ENCODE measurements at places on chromosomes 4 and X.

GRCh38 chr4:107006218-107006617 lies 29.9 kb downstream of the DKK2 start:
- no peak for DNase-seq

DNA sequence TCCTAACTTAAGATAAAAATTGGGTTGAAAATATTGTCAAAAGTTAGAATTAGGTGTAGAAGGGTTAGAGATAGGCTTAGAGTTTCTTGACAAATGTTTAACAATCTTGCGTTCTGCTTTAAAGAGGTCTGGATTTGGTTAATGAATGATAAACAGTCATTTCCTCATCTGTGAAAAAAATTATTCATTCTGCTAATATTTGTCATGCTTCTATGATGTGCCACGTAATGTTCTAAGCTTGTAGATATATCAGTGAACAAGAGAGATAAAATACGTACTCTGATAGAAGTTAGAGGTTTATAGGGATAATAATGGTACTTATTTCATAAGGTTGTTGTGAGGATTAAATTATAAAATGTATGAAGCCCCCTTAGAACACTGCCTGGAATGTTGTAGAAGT lies 443.0 kb upstream of the GALNT7 start:
- no peak for DNase-seq

DNA sequence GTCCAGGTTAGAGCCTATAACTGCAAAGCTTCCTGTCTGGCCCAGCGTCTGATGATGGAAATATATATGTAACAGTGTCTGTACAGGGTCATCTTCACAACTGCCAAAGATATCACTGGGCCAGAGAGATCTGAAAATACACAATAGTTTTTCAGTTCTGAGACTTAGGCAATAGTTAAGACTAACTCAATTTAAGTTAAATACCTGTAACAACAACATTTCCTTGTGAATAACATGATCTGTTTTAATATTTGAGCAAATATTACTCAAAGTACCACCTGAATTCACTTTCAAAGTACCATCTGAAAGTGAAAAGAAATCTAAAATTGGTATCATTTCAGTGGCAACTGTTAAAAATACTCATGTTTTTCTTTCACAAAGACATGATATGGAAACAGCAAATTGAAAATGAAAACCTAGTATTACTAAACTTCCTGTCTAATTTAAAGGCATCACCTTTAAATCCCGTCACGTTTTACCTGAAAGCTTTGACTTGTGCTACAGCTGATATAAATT lies 9.6 kb downstream of the ZAR1 start:
- no peak for DNase-seq

DNA sequence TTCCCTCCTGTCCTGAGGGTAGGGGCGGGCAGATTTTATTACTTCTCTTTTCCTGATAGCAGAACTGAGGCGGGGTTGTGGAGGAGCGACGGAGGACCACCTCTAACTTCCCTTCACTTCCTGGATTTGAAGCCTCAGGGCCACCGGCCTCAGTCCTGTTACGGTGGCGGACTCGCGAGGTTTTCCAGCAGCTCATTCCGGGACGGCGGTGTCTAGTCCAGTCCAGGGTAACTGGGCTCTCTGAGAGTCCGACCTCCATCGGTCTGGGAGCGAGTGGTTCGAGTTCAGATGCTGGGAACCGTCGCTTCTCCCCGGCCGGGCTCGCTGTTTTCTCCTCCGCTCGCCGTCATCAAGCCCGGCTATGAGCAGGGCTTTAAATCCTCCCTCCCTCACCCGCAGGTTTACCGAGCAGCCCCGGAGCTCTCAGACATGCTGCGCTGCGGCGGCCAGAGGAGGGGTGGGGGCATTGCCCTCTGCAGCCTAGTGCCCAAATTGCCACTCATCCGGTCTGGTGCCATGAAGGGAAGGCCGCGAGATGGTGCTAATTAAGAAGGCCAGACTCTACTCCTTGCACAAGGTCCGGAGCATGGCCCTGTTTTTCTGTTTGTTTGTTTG lies 23.3 kb downstream of the HAND2 start:
- no peak for DNase-seq

GRCh38 chr4:74174941-74175340 lies 17.0 kb downstream of the MTHFD2L start:
- no peak for DNase-seq

DNA sequence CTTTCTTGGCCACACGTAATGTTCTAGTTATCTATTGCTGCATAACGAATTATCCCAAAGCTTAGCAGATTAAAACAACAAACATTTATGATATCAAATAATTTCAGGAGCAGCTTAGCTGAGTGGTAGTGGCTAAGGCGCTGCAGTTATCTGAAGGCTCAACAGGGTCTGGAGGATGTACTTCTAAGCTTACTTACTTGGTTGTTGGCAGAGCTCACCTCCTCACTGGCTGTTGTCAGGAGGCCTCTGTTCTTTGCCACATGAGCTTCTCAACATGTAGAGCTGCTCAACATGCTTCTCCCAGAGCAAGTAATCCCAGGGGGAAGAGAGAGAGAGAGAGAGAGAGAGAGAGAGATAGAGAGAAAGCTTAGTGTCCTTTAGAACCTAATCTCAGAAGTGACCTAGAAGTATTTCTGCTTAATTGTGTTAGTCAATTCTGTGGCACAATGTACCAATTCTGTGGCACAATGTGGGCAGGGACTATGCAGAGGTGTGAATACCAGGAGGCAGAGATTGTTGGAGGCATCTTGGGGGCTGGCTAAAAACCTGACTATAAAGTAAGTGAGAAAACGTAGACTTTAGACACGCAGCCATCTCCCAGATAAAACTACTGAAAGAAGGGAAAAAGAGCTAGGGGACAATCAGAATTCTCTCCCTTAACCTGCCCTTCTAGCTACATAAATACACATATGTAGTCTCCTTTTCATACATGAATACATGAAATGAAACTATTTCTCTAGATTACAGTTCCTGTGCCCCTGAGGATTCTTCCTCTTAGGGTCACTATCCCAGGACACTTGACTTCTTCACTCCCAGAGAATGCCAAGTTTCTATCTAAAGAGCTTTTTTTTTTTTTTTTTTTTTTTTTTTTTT lies 40.2 kb downstream of the HOPX start:
- no peak for DNase-seq

DNA sequence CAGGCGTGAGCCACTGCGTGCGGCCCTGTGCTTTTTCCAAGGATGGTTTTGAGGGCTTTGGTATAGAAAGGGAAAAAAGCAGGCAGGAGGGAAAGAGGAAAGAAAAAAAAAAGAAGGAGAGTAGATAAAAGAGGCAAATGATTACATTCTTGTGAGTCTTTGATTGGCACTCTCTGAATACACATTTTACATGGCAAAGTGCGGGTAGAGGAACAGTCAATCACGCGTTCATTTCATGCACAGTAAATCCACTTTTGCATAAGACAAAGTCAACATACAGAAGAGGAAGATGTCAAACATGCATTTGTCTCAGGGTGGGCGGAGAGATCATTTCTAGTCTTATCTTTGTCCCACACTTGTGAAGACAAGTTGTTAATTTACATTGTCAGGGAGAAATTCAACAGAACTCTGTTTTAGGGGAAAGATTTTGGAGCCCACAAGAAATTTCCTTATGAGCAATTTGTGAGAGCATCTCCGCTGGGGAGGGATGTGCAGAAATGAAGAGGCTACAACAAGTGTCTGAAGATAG lies 183.2 kb downstream of the DHRSX start:
- DNase-seq, result no peak

GRCh38 chrX:130801901-130802300 lies 101.1 kb downstream of the ENOX2 start:
- no peak for DNase-seq

DNA sequence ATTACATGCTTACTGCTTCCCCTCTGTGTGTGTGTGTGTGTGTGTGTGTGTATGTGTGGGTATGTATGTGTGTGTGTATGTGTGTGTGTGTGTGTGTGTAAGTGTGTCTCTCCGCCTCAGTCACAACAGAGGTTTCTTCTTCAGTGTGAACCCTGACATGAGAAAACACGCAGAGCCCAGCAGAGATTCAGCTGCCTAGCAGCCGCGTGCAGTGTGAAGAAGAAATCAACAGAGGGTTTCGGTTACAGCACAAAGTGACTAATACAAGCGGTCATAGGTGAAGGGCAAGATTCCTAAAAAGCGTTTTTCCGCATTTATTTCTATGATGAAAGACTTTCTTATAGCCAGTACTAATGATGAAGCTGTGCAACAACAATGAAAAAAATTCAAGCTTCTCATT lies 55.3 kb upstream of the ZFP42 start:
- DNase-seq, result no peak

DNA sequence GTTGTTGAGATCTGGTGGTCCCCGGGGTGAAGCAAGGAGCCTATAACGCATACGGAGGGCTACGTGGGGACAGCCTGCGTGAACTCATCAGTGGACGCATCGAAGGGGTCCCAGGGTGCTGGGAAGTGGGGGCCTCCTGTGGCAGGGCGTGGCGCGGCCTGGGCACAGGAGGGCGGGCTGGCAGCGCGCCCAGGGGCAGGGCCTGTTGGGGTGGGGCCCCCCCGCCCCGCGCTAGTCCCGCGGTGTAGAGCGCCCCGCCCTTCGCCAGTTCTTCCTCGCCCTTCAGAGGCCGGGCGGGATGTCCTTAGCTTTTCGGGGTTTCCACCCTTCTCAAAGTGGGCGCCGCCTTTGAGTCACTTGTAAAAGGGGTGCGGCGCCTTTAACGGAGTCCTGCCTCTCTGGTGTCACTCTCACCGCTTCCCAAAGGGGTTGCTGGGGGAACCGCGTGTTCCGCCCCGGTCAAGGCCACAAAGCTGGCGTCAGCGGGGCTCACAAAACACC lies 632 bp downstream of the PLP2 start:
- DNase-seq, result peak; percentile 85

DNA sequence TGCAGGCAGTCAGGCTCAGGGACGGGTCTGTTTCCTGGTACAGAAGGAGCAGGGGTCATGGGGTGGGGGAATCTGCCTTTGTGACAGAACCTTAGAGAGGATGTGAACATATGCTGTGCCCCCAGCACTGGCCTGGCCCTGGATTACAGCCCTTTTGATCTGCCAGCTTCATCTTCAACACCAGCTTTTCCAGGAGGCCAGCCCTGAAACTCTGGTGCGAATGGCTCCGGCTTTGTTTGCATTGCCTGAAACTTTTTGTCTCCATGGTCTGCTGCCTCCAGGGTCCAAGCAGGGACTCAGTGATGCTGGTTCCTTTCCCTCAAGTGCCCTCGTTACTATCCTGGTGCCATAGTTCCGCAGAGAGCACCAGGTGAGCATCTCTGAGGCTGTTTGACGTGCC lies 2.1 kb downstream of the CNGA2 start:
- no peak for DNase-seq

- DNase-seq, result no peak
These were observed 2.9 kb downstream of the CHST7 start for GRCh38 chrX:46576458-46576857.

DNA sequence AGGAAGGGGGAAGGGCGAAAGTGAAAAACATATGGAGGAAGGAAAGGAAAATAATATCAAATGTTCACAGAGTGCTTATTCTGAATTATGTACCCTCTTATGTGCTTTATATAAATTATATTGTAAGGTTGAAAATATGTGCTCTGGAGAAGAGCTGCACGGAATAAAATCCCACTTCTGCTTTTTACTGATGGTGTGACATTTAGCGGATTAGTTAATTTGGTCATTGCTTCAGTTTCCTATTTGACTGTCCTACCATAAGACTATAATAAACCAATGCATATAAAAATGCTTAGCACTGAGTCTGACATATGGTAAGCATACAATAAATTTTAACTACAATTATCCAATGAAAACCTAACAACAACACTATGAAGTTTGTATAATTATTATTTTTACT lies 86.2 kb downstream of the NPFFR2 start:
- DNase-seq, result no peak

DNA sequence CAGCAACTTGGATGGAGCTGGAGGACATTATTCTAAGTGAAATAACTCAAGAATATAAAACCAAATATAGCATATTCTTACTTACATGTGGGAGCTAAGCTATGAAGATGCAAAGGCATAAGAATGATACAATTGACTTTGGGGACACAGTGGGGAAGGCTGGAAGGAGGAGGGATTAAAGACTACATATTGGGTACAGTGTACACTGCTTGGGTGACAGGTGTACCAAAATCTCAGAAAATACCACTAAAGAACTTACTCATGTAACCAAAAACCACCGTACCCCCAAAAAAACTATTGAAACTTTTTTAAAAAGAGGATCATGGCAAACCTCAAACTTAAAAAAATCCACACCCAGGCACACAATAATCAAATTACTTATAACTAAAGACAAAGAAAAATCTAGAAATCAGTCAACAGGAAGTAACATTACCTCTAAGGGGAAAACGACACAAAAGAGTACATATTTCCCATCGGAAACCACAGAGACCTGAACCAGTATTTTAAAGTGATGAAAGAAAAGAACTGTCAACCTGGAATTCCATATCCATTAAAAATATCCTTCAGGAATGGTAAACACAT lies 241.8 kb downstream of the PRDM5 start:
- no peak for DNase-seq

DNA sequence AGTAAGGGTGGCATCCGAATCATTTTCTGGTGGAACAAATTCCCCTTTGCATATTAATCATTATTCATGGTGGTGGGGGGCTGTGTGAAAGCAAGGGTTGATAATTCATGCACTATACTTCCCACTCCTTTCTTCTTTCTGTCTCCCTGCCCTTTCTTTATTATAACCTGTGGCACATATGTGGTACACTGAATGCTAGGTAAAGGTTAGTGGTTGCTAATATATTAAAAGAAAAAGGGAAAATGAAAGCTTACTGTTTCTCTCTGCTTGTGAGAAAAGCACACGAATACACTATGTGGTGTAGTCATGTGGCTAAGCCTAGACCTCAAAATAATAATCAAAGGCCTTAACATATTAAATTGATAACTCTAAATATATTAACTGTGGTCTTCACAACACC lies 178.4 kb upstream of the RPS6KA3 start:
- no peak for DNase-seq

- DNase-seq, result peak; percentile 42
These were observed at the start of gene GLRB for GRCh38 chr4:157075811-157076577. Gene GLRB, plus strand, starts transcription at chr4:157076150. Its CDS starts 1,875 bp downstream, at chr4:157078025.

DNA sequence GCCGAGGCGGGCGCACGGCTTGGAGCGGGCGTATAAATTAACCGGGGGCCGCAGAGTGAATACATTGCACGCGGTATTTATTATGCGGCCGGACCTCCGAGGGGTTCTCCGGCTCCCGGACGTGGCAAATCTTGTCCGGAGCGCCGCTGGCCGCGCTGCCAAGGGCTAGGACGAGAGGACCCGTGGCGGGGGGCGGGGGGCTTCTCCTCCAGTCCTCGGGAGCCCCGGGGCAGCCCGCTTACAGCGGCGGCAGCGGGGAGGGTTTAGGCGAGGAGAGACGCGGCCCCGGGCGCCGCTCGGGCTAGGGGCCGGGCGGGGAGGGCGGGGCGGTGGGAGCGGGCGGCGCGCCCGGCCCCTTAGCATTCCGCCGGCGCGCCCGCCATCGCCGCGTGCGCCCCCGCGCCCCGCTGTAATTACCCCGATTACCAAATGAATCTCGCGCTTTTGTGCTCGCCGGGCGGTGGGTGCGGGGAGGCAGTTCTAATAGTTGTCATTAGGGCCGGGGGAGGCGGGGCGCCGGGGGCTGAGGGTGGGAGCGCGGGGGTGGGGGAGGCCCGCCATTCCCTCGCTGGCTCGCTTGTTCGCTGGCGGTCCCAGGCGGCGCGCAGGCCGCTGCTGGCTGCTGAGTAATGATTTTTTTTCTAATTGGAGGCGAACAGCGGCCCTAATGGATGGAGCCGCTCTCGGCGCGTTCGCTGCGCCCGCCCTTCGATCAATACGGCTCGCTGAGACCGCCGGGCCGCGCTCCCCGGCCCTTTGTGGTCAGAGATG lies 276.6 kb downstream of the BCOR start:
- peak; percentile 52 for DNase-seq

- DNase-seq, result no peak
These were observed 150.6 kb upstream of the TRPC5 start for GRCh38 chrX:112233164-112233563.

Data from Right ventricle myocardium superior (tissue), 1 donor.